Cardiac septum (tissue), 1 donor: ENCODE measurements at places on chromosomes 16 and 17. TPM values are rescaled to one million over a fixed set of nuclear protein-coding genes. Genes with fewer than 3 reads are reported as not detected.

- DNase-seq = no peak
These were observed 490.8 kb downstream of the MAF start for GRCh38 chr16:79109771-79110170.

Gene KRTAP17-1
- not detected for total RNA-seq

DNA sequence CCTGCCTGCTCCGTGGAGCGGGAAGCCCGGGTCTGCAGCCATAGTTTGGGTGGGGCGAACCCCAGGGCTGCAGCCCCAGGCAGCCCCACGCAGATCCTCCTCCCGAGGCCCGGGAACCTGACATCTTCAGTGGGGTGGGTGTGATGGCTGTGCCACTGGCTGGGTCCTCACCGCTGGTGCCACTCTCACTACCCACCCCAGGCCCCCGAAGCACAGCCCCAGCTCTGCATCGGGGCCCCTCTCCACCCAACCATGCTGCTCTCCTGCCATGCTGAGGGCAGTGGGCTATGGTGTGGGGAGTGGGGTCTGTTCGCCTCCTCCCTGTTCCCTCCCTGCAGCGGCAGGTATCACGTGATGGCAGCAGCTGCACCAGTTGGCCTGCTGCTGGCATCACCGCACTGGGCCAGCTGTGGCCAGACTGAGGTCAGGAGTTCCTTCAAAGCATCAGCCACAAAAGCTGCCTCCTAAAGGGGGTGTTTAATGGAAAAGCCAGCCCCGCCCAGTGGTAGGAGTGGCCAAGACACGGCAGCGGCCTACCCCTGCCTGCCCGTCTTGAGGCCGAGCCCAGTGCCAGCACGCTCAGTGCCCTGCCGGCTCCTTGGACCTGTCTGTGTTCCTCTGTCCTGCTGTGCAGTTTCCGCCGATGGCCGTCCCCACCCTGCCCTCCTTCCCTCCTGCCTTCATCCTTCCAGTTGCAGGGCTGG is 10.8 kb downstream of the KCTD5 start:
- no peak for DNase-seq

- DNase-seq = no peak
These were observed 58.6 kb upstream of the DNAH9 start for GRCh38 chr17:11539637-11540036.

DNA sequence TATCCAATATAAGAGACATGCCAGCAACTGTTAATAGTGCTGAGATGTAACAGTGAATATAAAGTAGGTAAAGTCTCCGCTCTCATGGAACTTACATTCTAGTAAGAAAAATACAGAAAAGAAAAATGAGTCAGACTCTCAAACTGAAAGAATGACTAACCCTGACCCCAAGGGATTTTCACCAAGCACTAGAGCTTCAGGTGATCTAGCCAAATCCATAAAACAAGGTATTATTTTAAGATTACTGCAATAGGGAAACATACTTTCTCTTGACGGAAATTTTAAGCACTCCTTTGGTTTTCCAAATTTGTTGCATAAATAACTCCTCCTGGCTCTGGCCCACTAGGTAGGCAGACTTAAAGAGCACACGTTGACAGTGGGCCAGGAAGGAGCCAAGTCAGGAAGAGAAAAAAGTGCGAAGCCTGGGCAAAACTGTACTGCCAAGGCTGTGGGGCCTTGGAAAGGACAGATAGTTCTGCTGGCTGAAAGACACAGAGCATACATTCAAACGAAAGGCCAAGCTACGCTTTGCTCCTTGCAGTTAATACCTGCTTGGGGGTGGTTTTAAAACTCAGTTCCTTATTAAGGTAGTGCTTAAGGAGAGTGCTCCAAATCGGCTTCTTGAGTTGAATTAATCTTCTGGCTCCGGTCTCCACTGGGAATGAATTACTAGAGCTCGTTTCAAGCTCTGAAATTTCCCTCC is 1.4 kb downstream of the GOT2 start:
- DNase-seq = no peak
